ENCODE measurements at places on chromosomes 3 and 15.

- DNase-seq: peak; percentile 87
These were observed 38.4 kb downstream of the ITPR1 start for GRCh38 chr3:4531478-4532025.

DNA sequence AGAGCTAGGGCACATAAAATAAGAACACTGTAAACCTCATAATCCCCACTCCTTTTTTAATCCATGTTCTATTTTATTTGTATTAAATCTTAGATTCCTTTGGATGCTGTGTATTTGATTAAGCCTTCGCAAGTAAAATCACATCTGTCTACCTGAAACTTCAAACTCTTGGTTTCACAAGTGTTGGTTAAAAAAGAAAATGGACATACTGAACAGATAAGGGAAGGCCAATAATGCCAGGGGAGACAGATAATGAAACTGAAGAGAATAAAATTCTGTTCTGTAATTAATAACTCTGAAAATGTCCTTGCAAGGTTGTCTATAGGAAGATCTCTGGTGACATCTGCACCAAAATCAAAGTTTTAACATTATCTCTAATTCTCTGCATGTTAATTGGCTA lies 114.2 kb downstream of the ULK4 start:
- DNase-seq: no peak

GRCh38 chr15:99514306-99514705 lies 51.5 kb upstream of the MEF2A start:
- peak; percentile 24 for DNase-seq

GRCh38 chr3:52093756-52094545 lies 37.6 kb upstream of the DUSP7 start:
- DNase-seq: peak; percentile 57

- DNase-seq: peak; percentile 96
These were observed 9.3 kb downstream of the IRAK2 start for GRCh38 chr3:10173926-10174435.

- peak; percentile 64 for DNase-seq
These were observed 2.6 kb downstream of the CCDC9B start for GRCh38 chr15:40338041-40338657.

DNA sequence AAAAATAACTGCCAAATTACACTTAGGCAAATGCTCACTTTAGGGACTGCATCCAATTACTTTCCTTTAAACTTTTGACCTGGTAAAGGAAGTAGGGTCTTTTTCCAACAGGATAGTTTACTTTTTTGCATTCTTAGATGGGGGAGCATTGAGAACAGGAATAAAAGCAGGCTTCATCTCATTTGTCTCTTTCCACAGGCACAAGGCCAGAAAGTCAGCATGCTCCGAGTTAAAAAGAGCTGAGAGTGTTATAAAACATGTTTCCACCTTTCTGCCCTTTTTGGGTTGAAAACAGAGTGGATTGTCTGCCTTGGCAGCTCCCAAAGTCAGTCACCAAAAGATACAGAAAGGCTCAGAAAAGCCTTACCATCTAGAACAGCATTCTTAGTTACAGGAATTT lies 404.9 kb upstream of the ALCAM start:
- no peak for DNase-seq

DNA sequence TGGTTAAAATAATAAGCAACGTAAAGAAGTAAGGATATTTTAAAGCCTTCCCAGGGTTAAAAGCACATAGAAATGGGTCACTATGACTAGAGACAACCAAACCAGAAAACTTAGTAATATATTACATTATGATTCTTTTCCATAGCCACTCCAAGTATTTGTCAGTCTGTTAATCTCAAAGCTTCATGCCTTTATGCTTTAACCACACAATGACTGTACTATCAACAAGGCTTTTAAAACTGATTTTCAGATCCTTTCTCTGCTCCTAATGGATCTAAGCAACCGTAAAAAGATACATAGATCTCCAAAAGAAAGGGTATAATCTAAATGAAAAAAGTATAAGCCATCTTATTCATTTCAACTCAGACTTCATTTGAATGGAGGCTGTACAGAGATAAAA lies 14.4 kb downstream of the SECISBP2L start:
- DNase-seq: peak; percentile 29

DNA sequence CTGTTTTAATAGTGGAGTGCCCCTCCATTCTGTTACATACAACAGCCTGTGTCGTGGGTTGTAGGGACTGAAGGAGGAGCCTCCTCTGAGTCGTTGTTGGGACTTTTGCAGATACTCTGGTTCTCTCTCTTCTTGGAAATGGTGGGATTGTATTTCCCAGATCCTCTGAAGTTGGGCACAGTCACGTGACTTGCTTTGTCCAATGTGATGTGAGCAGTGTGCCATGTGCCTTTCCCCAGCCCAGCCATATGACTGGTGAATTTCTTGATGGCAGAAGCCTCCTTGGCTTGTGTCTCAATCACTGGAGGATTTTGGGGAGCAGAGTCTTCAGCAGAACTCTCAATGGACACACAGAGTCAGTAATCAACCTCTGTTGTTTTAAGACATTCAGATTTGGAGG lies 36.2 kb downstream of the RASGRF1 start:
- no peak for DNase-seq

DNA sequence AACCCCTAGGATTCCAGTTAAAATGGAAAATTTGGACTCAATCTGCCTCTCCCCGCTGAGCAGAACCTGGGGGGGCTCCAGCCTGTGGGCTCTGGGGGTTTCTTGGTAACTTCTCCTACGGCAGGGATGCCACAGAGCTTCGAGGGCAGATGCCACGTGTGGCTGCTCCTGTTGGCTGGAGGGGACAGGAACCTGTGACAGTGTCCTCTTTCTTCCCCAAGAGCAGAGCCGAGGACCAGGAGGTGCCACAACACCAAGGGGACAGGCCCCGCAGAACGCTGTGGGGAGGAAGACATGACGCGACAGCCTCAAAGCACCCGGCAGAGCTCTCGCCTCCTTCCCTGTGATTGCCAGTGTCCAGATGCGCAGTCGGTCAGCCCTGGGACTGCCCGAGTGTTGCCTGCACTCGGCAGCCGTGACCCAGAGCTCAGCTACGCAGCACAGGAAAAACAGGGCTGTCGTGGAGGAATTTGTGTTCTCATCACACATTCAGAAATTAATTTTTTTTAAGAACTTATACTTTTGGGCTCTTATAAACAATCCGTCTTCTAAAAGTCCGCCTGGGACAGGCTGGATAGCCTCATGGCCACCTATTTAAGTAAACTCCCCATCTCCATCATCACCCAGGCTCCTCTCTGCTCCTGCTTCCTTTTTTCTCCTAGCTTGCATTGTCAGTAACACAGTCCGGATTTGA lies 131.9 kb upstream of the MEF2A start:
- no peak for DNase-seq

DNA sequence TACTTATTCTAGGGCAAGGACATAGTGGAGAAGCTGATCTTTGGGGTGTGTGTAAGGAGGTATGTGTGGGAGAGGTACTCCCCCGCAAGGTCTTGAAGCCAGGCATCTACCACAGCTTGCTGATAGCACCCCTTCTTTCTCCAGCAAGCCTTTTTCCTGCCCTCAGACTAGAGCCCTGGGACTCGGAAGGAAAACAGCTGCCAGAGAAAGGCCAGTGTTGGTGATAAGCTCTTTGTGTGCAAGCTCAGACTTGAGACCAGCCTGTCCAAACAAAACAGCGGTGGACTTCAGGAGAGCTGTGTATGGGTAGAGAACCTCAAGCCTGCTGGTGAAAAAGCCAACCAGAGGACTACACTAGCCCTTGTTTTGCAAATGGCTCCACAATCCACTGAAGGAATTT lies 1028.6 kb downstream of the MCTP2 start:
- DNase-seq: peak; percentile 54
